ENCODE measurements at places on chromosomes 2 and 18. TPM values are rescaled to one million over a fixed set of nuclear protein-coding genes. Genes with fewer than 3 reads are reported as not detected.

Gene ELOA2
- total RNA-seq, result not detected

DNA sequence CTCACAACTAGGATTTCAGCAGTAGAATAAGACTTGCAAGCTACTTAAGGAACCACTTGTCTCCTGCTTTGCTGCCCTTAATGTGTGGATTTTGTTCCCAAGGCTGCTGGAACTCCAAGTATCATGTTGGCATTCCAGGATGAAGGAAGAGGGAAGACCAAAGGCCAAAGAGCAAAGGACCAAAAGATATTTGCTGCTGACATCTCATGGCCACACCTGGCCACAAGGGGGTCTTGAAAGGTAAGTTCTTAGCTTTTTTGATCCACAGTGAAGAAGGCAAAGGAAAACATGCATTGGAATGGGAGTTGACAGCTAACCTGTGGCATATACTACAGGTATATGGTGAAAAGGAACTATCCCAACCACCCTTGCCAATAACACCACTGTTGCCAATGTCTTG is 3.9 kb upstream of the MATN3 start:
- no peak overlapping the region for H3K4me3 ChIP-seq
- no peak for DNase-seq
- H3K27me3 ChIP-seq, result peaks cover 15% of the 10 kb centered on the region
- H3K4me1 ChIP-seq, result no peaks in the 10 kb centered on the region
- H3K27ac ChIP-seq, result no peak overlapping the region

GRCh38 chr2:239675826-239676715 is 275.3 kb upstream of the HDAC4 start:
- H3K4me1 ChIP-seq, result no peaks in the 10 kb centered on the region
- no peak overlapping the region for H3K27ac ChIP-seq
- no peak for DNase-seq
- H3K27me3 ChIP-seq, result no peaks in the 10 kb centered on the region
- H3K36me3 ChIP-seq, result no peaks in the 10 kb centered on the region

DNA sequence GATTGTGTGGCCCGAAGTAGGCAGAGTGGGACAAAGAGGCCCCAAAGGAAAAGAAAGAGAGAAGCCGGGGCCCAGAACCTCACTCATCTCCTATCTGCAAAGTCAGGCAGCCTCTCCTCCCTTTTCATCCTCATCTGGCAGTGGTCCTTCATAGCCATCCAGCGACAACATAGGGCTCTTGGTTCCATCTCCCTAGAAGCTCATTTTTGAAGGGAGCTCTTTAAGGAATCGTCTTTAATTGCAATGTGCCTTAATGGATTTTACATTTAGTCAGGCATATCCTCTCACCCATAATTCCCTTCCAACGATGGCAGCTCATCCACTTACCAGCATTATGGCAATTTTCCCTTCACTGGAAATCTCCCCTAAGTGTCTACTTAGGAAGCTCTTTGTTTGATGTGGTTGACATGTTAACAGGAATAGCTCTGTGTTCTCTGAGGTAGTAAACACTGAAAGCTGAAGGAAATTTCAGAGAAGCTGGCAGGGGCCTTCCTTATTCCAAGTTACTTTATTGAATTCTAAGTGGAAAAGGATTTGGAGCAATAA is 780.6 kb downstream of the TSN start:
- H3K36me3 ChIP-seq, result no peaks in the 10 kb centered on the region
- H3K4me3 ChIP-seq, result no peak overlapping the region
- no peaks in the 10 kb centered on the region for H3K4me1 ChIP-seq
- no peak overlapping the region for H3K27ac ChIP-seq
- DNase-seq, result no peak
